Tibial artery (tissue), 4 donors: ENCODE measurements at places on chromosomes 3 and 15.

DNA sequence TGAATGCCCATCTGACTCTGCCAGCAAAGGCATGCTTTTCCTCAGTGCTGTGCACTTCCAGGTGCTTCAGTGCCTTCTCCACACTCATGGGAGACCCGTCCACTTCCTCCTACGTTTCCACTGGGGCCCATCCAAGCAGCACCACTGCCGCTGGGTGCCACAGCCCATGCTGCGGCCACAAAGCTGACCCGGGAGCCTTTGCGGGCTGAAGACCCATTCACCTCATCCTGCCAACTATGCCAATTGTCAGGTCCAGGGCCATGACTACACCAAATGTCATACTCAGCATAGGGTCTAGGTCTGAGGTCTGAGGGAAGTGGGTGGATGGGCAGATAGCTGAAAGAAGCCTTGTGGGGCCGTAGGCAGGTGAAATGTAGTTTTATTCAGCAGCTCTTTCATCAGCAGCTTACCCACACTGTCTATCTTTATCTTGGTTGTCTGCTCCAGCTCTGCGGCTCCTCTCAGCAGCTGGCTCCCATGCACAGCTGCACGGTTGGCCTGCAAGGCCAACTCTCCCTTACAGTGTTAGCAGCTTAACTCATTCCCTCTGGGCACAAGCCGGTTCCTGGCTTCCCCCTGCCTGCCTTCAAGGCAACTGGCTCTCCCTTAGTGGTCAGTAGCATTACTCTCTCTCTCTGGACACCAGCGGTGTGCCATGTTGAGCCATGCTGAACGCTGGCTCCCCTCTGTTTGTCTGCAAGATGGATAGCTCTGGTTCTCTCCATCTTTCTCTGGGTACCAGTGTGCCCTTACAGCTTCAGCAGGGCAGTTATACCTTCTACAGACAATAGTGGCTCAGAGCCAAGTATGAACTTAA is 63.7 kb upstream of the SIAH2 start:
- no peak for DNase-seq

DNA sequence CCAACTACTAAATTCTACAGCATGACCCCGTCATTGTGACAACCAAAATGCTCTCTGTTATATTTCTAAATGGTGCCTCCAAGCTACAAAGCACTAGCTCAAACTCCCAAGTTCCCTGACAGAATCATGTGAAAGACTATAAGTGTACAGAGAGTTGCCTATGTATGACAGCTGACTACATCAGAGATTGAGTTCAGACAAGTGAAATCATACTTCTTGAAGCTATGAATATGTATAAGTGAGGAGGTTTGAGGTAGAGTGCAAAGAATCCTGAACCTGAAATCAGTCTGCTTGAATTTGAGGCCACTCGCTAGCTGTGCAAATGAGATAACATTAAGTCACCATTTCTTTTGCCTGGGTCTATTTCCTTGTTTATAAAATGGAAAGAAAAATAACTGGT is 63.9 kb upstream of the TP63 start:
- DNase-seq: no peak

GRCh38 chr15:74870436-74871215 is 2.5 kb downstream of the SCAMP2 start:
- DNase-seq: no peak

DNA sequence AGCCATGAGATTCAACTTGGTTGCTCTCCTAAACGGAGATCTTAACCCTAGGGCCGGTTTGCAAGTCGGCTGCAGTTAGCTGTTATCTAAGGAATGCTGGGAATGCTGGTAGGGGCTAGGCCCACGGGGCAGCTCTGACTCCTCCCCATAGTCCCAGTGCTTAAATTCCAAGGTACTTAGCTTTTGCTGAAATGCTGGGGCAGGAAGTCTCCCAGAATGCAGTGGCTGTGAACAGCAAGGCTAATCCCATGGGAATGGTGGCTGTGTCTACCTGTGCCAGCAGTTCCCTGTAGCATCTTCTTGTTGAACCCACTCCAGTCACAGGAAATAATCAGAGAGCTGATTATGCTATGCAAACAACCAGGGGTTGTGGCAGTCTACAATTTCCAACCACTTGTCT is 102.5 kb upstream of the TJP1 start:
- DNase-seq: no peak

DNA sequence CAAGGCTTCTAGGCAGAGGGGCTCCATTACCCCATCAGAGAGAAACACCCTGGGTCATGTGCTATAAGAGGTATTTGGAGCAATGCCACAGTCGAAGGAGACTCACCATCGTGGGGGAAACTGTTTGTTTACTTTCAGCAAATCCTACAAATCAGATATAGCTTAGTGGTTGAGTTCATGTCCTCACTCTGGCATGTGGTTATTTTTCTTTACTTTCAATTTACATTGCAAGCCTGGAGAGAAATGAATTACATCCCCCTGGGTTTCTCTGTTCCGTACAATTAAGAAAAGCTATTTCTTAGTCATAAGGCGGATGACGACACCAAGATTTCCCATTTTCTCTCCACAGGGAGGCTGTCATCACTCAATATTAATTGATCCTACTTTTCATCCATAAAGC is 36.9 kb downstream of the RFTN1 start:
- DNase-seq: no peak
